NCI-H1048 (cell line): ENCODE measurements at places on chromosomes 6 and 20.

GRCh38 chr20:11712639-11713160 is 205.0 kb upstream of the BTBD3 start:
- no peak for DNase-seq

- DNase-seq = no peak
These were observed 1.4 kb downstream of the SPO11 start for GRCh38 chr20:57330998-57331397.

GRCh38 chr6:132650429-132650828 is 8.6 kb downstream of the TAAR1 start:
- no peak for DNase-seq

DNA sequence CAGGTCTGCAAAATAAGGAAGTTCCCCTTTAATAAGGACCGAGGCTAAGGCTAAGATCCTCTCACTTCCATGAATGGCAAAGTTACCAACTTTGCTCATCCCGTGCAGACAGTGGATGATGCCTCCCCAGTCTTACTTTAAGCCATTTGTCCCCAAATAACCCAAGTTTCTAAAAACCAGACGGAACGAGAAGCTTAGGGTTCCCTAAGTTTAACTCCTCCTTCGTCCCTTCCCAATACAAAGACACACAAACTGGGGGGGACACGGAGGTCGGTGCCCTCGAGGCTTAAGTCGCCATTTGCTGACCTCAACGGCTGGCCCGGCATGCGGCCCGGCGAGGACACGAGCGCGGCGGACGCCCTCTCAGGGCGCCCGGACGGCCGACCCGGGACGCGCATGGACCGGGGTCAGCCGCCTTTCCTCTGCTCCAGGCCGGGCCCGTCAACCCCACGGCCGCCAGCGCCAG is 527 bp downstream of the FBXO30 start:
- no peak for DNase-seq

- no peak for DNase-seq
These were observed 73.3 kb downstream of the PCSK2 start for GRCh38 chr20:17300113-17300512.

GRCh38 chr20:18360635-18361034 is 72.3 kb downstream of the ZNF133 start:
- no peak for DNase-seq

DNA sequence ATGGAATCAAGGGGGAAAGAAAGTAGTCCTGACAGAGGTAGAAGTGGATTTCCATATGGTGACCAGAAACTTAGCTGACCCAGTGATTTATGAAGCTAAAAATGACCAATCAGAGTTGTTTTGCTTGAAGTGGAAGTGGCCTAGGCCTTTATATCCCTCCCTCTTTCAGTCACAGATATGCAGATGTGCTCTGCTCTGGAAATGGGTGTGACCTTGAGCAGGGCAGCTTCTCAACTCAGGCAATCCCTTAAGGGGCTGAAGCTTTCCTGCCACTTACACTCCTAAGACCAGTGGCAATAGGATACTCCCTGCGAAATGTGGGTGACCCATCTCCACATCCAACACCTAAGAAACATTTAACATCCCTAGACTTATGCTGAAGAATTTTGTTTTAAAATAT is 256.6 kb downstream of the EYS start:
- no peak for DNase-seq

DNA sequence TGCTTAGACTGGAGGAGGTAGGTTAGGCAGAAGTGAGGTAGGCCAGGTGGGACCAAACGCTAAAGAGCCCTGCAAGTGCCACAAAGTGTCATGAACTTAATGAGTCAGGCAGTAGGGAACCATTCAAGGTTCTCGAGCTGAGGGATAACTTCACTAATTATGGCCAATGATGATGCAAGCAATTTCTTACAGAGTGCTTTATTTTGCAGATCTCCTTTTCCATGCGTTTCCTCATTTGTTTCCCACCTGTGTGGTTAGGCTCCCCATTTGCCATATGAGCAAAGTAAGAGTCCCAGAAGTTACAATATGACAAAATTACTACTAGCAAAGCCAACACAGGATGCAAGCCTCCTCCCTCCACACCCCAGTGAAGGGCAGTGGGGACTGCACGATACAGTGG is 36.5 kb upstream of the PSMF1 start:
- DNase-seq = no peak

- no peak for DNase-seq
These were observed 625.7 kb upstream of the PTCHD4 start for GRCh38 chr6:48736501-48737206.

GRCh38 chr6:164695896-164696295 is 613.5 kb downstream of the C6orf118 start:
- DNase-seq = no peak

GRCh38 chr20:13397300-13397724 is 176.2 kb downstream of the ISM1 start:
- no peak for DNase-seq

- no peak for DNase-seq
These were observed 87.8 kb downstream of the SESN1 start for GRCh38 chr6:109006818-109007217.

DNA sequence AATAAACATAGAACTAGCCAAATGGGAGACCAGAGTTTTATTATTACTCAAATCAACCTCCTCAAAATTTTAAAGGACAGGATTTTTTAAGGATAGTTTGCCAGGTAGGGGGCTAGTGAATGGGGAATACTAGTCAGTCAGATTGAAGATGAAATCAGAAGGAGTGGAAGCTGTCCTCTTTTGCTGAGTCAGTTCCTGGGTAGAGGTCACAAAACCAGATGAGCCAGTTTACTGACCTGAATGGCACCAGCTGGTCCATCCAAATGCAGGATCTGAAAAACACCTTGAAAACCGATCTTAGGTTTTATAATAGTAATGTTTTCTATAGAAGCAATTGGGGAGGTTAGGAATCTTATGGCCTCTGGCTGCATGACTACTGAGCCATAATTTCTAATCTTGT is 558.2 kb downstream of the PKHD1 start:
- DNase-seq = no peak

DNA sequence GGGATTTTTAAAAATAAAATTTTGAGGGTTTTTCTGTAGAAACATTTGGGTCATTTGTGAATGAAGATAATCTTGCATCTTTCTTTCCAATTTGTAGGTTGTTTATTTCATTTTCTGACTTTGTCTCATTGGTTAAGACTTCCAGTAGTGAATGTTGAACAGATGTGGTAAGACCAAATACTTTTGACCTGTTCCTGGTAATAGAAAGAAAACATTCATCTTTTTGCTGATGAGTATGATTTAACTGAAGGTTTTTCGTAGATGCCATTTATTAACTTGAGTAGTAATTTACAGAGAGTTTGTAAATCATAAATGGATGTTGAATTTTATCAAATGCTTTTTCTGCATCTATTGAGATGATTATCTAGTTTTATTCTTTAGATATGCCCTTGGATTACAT is 416.1 kb upstream of the CITED2 start:
- DNase-seq = no peak

GRCh38 chr6:44725070-44725469 is 337.6 kb downstream of the CDC5L start:
- DNase-seq = no peak

DNA sequence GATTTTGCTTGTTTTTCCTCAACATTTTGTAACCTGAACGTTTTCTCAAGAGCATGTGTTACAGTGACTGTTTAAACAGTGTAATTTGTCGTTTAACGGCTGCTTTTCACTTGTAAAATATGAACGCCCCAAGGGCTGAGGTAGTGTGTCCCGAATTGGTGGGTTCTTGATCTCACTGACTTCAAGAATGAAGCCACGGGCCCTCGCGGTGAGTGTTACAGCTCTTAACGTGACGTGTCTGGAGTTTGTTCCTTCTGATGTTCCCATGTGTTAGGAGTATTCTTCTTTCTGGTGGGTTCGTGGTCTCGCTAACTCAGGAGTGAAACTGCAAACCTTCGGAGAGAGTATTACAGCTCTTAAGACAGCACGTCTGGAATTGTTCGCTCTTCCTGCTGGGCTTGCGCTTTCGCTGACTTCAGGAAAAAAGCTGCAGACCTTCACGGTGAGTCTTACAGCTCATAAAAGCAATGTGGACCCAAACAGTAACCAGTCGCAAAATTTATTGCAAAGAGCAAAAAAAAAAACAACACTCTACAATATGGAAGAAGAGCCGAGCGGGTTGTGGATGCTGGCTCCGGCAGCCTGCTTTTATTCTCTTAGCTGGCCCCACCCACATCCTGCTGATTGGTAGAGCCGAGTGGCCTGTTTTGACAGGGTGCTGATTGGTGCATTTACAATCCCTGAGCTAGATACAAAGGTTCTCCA is 25.1 kb upstream of the TRIM27 start:
- no peak for DNase-seq

DNA sequence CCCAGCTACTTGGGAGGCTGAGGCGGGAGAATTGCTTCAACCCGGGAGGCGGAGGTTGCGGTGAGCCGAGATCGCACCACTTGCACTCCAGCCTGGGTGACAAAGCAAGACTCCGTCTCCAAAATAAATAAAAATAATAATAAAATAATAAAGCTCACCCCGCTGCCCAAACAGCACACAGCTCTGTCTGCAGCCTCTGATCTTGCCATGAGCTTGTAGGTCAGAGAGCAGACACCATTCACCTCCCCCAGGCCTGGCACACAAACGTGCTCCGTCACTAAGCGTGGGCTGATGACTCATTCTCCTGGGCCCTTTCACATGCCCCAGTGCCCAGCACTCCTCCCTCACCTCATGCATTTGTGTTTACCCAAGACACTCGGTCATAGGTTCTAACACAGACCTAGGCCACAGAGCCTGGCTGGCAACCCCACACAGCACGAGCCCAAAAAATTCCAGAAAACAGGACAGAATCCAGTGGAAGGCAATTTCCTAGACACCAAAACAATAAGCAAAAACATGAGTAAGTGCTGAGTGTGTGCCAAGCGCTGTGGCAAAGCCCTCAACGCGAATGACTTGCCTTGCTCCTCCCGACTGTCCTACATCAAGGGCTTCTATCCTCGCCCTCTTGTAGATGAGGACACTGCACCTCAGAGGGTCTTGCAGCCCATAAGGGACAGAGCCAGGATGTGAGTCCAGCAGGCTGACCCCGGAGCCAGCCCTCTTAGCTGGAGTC is 18.0 kb downstream of the ATP9A start:
- DNase-seq = no peak

DNA sequence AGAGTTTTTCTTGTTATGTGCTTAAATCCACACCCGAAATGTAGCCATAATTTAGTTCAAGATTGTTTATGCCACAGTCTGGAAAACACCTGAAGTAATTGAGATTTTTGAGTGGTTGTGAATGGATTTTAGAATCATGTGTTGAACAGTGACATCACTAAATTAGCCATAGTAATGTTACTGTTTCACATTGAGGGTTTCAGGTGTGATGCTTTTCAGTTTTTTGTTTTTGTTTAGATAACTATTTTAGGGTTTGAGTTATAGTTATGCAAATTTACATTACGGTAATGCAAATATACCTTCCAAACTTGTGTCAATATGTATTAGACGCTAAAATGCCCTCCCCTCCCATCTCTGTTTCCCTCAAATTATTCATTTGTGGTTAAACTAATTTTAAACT is 22.9 kb downstream of the QKI start:
- no peak for DNase-seq

DNA sequence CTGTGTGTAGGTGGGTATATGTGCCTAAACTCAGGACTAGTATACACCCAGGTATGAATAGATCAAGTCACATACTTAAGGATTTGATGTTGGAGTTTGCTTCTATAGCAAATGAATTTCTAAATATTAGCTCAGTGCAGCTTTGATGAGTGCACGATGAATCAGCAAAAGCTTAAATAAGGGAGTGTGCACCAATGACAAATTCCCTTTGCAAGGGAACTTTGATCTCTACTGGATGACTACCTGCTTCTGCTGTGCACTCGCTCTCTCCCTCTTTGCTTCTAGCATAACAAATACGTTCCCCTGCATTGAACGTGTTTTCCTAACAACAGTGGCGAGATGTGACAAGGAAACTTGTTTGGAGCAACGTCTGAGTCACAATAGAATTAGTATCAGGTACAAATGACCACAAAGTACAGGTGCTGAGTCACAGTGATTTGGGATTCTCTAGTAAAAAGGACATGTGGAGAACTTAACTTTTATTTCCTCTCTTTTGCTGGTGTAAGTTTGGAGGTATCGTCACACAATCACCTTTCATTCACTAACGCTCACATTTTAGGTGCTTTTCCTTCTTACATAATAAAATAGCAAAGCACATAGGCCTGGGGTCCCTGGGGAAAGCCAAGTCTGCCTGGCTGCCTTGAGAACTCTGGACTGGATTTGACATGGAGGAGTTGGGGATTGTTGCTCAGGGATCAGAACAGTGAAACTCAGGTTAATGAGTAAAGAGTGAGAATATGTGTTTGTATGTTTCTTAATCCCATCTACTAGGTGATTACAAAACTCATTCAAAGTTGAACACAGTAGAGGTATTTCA is 49.7 kb downstream of the KLHL31 start:
- no peak for DNase-seq

- DNase-seq = no peak
These were observed 21.0 kb upstream of the RNF217 start for GRCh38 chr6:124941259-124941658.

GRCh38 chr6:33898771-33899170 is 95.0 kb upstream of the MLN start:
- DNase-seq = no peak

DNA sequence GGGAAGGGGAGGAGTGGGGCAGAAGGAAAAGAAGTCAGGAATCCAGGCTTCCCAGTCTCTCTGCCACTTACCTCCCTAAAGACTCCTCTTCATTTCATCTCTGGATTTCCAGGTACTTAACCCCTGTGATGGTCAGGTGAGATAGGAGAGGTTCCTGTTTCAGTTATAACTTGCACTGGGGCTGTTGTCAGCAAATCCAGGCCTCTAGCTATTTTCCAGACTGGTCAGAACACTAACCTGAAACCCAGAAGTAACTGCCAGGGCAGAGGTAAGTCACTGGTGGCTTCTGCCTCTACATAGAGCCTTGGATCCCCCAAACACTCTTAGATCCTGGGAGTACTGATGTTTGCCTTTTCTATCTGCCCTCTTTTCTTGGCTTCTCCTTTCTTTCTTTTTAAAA is 233.5 kb upstream of the TAB2 start:
- DNase-seq = no peak

- DNase-seq = no peak
These were observed 374.9 kb upstream of the IRAK1BP1 start for GRCh38 chr6:78492351-78493017.

GRCh38 chr6:167768471-167769215 is 58.1 kb upstream of the AFDN start:
- no peak for DNase-seq

- DNase-seq = no peak
These were observed 99.4 kb upstream of the RIPOR2 start for GRCh38 chr6:25035174-25035511.

GRCh38 chr6:11909696-11910132 is 102.4 kb upstream of the HIVEP1 start:
- no peak for DNase-seq

- no peak for DNase-seq
These were observed 434.1 kb upstream of the SOX4 start for GRCh38 chr6:21159465-21159864.

DNA sequence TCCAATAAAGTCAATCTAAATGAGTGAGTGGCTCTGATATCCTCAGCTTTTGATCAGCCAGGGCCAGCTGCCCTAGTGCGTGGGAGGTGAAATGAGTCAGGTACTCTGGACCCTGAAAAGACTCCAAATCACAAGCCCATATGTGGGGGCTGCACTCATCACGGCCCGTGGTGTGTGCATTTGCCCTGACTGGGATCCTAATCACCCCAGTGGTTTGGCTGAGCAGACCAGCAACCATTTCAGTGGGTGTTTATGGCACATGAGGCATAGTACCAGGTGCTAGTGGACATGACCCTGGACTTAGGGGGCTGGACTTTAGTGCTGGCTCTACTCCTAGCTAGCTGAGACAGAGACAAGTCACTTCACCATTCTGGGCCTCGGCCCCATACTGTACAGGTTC is 39.4 kb downstream of the SCML4 start:
- no peak for DNase-seq

- DNase-seq = no peak
These were observed 90.7 kb upstream of the SASH1 start for GRCh38 chr6:148251891-148252290.
